ENCODE measurements at places on chromosomes 5 and 9.
A peak's percentile ranks its signal among the peaks of the same experiment; 100 is the strongest.

- DNase-seq: no peak
Measured at GRCh38 chr5:179328291-179328690, 17.0 kb downstream of the ADAMTS2 start.

GRCh38 chr5:90134892-90135291 is 274.7 kb downstream of the CETN3 start:
- DNase-seq: no peak

GRCh38 chr5:73433982-73434342 is 14.6 kb downstream of the FOXD1 start:
- DNase-seq: no peak

GRCh38 chr5:111478266-111478665 is 34.1 kb downstream of the STARD4 start:
- no peak for DNase-seq

- DNase-seq: no peak
Measured at GRCh38 chr5:56589481-56589860, 225.9 kb upstream of the MAP3K1 start.

- no peak for DNase-seq
Measured at GRCh38 chr5:87329114-87329513, 61.4 kb downstream of the RASA1 start.

GRCh38 chr5:133415506-133415905 is 196.8 kb downstream of the FSTL4 start:
- no peak for DNase-seq

DNA sequence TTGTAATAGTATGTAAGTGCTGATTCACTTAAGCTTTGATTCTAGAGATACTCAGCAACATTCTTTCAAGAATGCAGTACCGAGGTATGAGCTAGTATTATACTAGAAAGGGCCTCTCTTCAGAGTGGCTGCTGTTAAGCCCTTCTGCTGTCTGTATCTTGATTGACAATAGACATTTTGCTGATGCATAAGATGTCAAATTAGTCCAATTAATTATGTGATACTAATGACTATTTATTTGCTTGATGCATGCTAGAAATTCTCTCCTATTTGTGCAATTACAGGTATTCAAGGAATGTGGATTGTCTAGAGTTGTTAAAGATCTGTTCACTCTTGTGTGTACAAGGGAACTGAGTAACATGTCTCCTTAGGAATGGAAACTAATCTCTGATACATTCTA is 92.3 kb upstream of the PTGER4 start:
- no peak for DNase-seq

DNA sequence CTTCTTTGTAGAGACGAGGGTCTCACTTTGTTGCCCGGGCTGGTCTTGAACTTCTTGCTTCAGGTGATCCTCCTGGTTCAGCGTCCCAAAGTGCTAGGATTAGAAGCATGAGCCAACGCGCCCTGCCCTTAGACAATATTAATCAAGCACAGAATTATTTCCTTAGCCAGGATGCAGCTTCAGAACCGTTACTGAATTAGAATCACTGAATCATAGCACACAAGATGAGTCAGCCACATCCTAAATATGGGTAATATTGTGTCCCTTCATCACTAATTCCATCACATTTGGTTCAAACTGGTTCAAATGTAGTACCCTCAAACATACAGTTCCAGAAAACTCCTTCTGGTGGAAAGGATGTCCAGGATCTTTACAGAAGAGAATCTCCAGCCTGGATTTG is 82.7 kb downstream of the BNC2 start:
- DNase-seq: no peak

DNA sequence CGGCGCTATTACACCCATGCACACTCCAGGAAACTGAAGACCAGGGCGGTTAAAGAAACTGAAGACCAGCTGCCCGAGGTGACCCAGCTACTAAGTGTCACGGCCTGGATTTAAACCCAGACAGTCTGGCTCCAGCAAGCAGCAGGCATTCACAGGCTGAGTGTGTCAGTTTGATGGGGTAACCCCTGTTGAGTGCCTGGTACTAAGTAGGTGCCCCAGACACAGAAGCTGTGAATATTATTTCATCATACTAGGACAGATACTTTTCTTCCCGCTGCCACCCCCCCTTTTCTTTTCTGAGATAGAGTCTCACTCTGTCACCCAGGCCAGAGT is 7.3 kb downstream of the ENG start:
- no peak for DNase-seq

GRCh38 chr9:35608221-35608620 is 3.2 kb downstream of the TESK1 start:
- DNase-seq: no peak

DNA sequence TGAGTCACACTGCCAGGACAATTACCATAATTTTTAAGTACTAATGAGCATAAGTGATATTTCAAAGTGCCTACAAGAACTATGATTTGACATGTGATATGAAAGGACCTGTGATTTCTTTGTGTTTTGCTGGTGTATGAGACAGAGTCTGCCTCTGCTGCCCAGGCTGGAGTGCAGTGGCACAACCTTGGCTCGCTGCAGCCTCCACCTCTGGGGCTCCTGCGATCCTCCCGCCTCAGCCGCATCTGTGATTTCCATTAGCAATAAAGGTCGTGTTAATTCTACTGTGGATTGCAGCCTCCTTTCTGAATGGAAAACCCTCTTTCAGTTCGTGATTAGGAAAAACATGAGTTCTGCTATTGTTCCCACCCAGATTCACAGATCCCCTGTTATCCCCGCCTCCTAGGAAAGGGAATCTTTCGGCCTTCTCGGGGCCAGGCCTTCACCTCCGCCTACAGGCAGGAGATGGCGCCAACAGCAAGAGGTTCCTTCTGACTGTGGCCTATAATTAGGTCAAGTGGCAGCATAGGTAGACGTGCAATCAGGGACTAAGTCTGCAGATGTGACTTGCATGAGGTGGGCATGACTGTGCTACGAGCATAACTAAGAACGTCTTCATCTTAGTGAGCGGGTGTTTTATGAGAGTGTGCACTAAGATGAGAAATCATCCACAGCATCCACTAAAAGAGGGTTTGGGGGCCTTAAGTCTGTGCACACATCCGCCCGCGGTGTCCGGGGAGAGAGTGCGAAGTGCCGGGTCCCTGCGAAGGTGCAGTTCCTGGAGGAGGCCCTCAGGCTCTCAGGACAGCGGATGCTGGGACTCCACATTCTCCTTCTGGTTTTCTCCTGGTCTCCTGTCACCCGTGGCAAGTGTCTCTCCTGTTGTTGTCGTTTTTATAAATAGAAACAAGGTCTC is 23.1 kb downstream of the TRIM7 start:
- DNase-seq: peak; percentile 72

DNA sequence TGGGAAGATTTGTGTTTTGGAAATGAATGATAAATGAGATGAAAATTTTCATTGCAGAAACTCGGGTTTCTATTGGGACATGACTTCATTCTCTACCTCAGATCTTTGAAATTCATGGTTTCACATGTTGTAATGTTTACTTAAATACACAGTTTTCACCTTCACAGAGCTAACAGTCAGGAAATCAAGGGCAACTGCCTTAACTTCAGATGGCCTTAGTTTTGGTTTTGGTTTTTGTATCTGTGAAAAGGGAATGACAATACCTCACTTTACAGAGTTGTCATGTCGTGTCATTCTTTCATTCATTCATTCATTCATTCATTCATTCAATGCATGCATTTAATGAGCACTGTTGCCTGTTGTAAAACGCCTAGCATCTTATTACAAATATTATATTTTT is 41.9 kb downstream of the NIM1K start:
- DNase-seq: no peak

DNA sequence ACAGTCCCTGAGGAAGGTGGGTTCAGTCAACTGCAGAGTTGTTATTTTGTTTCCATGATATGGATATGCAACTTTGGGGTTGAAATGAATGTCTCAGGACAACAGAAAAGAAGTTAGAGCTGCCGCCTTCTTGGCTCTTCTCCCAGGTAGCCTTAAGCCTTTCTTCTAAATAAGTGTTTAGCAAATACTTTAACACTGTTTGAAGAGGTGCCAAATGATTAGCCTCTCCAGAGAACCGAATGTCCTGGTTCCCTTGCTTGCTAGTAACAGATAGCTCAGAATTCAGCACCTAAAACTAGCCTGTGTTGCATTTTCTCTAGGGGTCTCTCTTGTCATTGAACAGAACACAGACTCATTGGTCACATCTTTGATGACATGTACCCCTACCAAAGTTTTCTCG is 127.7 kb upstream of the PIK3R1 start:
- DNase-seq: no peak

DNA sequence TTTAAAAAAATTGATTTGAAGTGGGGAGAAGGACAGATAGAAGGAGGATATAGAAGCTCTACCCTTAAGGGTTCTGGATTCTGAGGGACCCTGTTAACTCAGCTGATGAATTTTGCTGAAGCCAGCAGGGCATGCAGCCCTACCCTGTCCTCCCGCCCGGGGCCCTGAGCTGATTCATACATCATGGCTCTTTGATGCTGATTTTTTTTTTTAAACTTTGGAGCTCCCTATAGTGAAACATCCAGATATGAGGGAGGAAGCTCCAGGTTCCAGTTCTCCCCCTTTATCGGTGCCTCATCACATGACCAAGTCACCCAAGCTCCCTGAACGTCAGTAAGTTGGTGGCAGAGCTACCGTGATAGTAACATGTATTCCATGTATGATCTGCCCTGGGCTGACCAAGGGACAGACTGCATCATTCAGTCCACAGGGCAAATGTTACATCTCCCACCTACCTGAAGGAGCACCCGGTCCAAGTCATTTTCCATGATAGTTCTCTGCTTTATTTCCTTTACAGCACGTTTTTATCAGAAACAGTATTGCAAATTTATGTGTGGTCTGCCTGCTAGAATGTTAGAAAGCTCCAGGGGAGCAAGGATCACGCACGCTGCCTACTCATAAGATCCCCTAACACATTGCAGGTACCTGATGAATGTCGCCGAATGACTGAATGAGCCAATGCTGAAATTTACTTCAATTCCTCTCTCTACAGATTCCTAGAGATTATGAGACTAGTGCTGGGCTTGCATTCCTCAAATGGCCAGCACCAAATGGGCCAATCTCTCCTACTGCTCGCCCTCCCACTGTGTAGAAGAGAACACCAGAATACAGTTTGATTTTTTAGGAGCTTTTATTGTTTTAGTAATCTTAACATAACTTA is 25.9 kb downstream of the SPARC start:
- no peak for DNase-seq

DNA sequence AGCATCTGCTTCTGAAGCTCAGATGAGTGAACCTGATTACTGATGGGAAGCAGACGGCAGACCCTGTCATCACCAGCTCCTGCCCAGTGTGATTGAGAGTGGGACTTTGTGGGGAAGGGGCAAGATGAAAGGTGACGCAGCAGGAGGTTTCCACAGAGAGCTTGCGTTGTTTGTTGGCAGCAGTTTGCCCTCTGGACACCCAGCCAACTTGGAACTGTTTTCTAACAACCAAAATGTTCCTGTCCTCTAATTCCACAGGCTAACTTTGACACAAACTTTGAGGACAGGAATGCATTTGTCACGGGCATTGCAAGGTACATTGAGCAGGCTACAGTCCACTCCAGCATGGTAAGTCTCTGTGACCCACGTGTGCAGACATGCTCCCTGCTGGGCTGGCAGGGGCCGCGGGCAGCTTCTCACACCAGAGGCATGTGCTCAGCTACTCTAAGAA is 20.9 kb downstream of the CYFIP2 start:
- DNase-seq: no peak

- DNase-seq: no peak
Measured at GRCh38 chr9:90774682-90775081, 26.9 kb upstream of the SYK start.

DNA sequence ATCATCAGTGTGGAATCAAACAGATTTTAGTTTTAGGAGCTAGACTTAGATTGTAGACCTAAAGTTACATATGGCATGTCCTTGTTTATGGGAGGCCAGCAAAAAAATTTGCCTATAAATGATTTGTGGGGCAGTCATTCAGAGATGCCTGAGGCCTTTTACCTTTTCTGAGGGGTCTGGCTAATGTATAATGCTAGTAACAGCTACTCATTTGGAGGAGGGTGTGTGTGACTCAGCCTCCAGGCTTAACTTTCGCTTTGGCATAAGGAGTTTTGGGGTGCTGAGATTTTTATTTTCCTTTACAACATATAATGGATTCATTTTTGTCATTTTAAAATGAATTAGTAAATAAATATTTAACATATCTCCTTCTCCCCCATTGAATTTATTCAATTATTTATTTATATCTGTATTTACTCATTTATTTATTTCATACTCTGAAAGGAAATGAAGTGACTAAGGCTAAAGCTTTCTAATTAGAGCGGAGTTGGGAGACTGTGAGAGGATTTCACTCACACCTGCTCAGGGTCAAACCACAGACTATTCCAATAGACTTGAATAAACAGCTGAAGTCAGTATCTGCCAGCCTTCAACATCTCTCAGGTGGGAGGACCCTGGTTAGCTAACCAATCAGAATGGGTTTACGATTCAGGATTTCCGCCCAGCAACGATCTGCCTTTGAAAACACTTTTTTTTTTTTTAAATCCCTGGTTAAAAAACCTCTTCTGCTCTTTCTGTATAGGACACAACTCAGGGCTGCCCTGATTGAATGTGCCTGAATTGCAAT is 487.5 kb upstream of the SGCD start:
- no peak for DNase-seq

Data from endothelial cell (in vitro differentiated cells).